ENCODE measurements at places on chromosomes 13 and 19.

GRCh38 chr19:51359294-51359693 lies 6.9 kb downstream of the ETFB start:
- no peak for DNase-seq

- DNase-seq: no peak
These were observed 35.6 kb downstream of the RASA3 start for GRCh38 chr13:114096811-114097211.

DNA sequence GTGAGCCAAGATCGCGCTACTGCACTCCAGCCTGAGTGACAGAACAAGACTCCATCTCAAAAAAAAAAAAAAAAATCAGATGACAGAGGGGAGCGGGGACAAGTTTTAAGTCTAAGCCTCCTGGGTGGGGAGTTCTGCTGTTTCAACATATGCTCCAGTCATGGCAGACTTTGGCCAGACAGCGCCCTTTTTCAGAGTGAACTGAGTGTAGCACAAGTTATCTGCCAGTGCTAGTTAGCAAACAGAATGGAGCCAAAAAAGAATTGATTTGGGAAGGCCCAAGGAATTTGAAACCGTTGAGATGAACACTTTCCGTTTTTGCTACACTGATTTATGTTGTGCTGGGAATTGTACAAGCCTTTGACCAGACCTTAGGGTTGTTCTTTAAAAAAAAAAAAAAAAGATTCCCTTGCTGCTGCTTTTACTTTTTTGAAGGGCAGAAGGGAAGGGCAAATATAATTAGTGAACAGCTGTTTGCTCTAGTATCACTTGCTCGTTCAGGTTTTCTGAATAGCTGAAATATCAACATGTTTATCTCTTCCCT lies 5.7 kb downstream of the ACTN4 start:
- no peak for DNase-seq

- DNase-seq: no peak
These were observed 351.4 kb downstream of the SLITRK5 start for GRCh38 chr13:88022431-88023208.

GRCh38 chr13:39712626-39713025 lies 57.2 kb downstream of the COG6 start:
- no peak for DNase-seq

DNA sequence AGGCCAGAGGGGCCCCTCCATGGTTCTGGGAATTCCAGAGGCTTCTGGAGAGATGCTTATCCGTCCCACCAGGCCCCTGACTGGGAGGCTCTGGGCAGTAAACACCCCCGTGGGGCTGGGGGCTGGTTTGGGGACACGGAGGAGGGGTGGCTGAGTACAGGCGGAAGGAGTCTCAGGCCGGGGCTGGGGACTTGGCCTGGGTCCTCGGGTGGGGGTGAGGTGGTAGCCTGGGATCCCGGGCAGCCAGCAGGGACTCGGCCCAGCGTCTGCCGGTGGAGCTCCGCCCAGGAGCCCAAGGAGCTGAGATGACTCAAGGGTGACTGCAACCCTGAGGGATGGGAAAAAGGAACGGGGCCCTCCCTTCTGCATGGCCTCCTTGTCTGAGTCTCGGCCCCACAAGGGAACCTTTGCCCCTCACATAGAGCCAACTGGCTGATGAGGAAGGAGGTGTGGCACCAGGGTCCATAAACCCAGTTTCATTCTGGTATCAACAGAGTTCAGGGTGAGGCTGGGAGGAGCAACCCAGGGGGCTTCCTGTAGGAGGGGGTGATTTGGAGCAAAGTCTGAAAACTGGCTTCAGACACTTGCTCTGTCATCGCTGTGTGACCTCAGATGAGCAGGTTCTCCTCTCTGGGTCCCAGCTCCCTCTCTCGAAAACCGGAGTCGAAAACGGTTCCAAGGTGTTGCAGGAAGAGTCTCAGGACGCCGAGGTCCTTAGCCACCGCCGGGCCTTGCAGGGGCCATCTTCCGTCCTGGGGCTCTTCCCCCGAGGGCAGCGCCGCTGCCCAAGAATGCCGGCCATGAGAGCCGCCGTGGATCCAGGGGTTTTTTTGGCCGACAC lies 809 bp downstream of the MISP start:
- DNase-seq: no peak

DNA sequence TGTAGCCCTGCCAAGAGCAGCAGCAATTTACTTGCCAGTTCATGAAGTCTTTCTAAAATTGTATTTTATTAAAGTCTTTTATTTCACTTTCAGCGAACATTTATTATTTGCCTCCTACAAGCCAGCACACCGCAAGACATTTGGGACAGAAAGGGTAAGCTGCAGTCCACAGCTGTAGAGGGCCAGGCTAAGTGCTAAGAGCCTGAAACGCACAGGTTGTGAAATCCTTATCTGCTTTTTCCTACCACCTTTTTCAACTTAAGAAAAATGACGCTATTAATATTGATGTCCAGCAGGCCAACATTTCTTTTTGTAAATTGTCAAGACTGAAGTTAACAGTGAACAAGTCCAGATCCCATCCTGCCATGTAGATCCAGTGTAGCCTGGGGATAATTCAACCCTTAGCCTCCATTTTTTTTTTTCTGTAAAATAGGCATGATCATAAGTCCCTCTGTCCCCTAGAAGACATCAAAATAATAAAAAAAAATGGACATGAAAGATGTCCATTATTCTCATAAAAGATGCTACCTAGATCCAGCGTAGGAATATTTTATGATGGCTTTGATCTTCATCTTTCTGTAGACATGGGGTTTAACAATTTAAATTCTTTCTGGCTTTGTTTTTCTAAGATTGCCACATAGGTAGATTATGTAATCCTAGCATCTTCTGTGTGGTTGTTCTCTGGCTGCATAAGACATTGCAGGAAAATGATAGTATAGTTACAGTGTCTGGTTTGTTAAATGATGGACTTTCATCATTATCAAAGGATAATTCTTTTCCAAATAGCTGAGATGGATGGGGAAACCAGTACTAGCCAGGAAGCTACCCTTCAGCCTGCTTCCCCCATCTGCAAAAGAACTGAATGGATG lies 128.4 kb downstream of the SHISA2 start:
- no peak for DNase-seq
